ENCODE measurements at places on chromosomes 16 and 17.

DNA sequence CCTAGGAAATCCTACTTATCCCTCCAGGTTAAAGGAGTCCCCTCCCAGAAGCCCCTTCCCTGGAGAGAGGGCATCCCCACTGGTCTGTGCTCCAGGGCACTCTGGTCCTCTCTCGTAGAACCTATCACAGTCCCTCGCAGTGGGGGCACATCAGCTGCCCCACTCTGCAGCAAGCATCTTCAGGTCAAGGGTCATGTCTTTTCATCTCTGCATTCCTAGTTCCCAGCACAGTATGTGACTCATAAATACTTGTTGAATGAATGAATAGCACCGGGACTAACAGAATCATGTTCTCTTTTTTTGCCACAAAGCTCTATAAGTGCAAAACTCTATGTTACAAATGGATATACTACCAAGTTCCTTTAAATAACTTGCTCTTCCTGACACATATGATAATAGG lies 36.0 kb downstream of the RNF157 start:
- DNase-seq, result peak; percentile 36

- DNase-seq, result no peak
These were observed 6.5 kb downstream of the RNF43 start for GRCh38 chr17:58410714-58411407.

DNA sequence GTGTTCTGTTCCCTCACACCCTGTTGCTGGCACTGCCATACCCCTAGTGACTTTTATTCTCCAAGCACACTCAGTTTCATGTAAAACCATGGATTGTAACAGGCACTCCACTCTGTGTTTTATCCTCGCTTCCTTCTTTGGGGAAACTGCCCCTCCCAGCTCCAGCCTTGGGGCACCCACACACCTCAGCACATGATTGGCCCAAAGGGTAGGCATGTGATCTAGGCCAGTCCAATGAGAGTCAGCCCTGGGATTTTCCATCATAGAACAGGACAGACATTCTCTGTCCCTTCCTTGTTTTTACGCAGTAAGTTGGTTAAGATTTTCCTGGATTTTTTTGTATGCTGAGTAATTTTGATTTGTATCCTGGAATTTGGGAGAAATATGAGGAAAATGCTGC lies 115.4 kb downstream of the C16orf95 start:
- no peak for DNase-seq

- no peak for DNase-seq
These were observed 4.5 kb downstream of the OR1F1 start for GRCh38 chr16:3192476-3193019.

DNA sequence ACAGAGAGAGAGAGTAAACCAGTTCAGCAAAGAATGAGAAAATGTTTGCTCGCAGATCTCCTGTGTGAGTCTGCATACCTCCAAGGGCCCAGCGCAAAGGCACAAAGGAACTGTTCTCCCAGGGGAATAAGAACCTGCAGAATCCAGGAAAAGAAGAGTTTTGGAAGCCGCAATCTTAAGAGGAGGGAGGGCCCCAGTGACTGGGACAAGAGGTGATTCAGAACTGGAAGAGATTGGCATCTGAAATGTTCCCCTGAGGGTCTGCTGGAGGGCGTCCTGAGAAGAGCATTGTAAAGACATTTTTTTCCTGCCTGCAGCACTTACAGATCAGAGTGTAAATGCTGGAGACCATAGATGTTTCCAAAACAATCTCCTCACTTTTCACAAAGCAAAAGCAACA lies 6.1 kb downstream of the ATMIN start:
- no peak for DNase-seq

DNA sequence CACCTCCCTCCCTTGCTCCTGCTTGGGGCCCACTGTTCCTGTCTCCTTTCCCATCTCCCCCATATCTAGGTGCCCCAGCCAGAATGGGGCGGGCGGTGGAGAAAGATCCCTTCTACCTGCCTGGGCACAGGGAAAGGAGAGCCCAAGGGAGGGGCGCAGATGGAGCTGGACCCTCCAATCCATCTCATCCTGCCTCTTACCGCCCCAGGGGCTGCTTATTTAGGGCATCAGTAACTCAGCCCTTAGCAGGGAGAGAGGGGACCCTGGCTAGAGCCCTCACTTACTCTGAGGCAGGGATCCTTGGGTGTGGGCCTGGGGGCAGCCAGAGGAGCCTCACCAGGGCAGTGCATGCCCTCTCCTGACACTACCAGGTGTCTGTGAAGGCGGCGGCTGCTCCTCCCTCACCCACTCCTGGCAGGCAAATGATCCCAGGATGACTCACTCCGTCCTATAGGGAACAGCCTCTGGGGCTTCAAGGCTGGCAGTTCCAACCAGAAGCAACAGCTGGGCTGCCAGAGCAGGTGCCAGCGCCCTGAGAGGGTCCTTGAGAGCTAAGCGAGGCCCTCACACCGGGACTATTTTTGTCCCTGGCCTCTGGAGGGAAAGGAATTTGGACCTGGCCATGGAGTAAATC lies 16.3 kb upstream of the BCAR1 start:
- no peak for DNase-seq

DNA sequence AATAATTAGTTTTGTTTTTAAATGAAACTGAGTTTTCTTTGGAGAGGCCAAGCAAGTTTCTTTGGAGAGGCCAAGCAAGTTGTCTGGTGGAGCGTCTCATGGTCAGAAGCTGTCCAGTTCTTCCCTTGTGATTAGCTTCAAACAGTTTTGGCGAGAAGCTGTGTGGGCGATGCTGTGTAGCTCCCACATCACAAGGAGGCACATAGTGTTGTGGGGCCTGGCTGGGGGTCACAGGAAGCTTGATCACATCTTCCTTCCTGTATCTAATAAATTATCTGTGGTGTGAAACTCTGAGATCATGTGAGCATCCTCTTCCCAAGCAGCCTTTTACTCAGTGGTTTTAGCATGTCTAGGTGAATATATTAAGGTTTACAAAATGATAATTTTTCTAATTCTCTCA lies 33.9 kb downstream of the SPECC1 start:
- no peak for DNase-seq

- DNase-seq, result no peak
These were observed 116.4 kb downstream of the SEC14L1 start for GRCh38 chr17:77257169-77257568.

DNA sequence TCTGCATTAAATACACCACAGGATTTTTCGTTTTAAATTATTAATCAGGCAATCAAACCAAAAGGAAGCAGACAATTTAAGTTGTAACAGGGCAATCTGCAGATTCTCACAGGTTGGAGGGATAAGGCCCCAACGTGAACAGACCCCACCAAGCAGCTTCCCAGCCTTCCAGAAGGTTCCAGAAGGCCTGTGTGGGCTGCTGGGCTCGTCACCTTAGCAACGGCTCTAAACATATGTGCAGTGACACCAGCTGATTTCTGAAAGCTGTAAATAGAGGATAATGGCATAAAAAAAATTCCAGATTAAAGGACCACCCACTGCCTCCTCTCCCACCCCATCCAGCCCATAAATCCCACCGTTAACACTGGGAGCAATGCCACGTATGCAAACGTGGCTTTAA lies 123.8 kb downstream of the ZNF778 start:
- DNase-seq, result no peak

DNA sequence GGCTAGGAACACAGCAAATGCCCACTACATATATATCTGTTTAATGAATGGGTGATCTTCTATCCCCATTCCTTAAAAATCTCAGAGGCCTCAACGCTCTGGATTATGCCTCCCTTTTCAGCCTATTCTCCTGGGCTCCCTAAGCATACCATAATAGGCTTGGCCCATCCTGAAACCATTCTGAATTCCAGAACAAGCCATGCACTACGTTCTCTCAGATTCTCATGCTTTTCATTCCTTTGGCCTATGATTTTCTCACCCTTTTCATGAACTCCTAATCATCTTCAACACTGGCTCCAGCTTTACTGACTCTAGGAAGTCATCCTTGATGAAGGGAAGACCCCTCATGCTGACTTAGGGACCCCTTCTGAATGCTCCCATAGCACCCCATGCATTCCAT lies 71.1 kb downstream of the RPGRIP1L start:
- DNase-seq, result no peak

DNA sequence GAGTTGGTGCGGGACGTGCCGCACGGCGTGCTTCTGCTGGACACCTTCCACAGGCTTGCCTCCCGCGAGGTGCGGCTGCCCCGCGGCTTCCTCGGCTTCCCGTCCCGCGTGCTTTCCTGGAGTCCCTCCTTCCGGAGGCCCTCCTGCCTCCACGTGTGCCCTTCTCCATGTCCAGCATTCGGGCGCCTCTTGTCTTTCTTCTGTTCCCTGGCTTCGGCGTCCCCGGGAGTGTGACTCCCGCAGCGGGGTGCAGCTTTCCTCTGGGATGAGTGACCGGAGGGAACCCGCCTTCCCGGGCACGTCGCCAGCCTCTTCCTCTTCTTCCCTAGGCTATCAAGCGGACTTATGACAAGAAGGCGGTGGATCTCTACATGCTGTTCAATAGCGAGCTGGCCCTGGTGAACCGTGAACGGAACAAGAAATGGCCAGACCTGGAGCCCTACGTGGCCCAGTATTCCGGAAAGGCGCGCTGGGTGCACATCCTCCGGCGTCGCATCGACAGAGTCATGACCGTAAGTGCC lies 23.0 kb downstream of the DNAH2 start:
- no peak for DNase-seq

- no peak for DNase-seq
These were observed 17.5 kb downstream of the ALOX15B start for GRCh38 chr17:8056232-8056975.

GRCh38 chr17:42653179-42654124 lies 5.6 kb upstream of the TUBG2 start:
- DNase-seq, result no peak

GRCh38 chr16:83390759-83391158 lies 417.0 kb upstream of the HSBP1 start:
- peak; percentile 35 for DNase-seq

- no peak for DNase-seq
These were observed 218.7 kb downstream of the CEP112 start for GRCh38 chr17:65973237-65973636.

DNA sequence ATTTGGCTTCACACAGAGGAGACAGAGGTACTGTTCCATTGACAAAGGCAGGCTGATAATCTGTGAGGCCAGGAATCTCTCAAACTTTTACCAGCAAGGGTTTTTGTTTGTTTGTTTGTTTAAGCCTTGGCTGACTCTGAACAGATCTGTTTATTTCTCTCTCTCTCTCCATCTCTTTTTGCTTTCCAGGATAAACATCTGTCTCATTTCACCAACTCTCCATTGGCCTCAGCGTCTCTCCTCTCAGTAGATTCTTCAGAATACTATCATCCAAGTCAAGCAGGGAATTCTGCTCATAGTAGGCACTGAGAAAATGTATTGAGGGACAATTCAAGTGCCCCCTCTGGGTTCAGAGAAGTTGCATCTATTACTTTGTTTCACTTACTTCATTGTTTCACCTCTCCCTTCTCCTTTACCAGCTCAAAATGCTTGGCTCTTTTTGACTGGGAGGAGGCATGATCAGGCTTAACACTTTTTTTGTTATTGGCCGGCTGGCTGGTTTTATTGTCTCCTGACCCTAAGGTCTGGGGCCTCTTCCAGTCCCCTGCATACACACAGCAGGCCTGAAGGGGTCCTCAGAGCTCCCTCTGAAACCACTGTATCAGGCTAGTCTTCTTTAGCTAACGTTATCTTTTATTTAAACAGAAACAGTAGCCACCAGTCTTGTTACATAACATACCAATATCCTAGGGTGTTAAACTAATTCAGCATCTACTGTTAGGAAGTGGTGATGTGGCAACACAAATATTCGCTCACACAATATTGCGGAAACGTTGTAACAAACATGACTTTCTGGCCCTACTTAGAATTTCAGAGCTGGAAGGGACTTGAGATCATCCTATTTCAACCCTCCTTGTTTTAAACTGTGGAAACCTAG lies 2.0 kb upstream of the YPEL2 start:
- DNase-seq, result no peak

GRCh38 chr17:9533441-9533840 lies 42.2 kb downstream of the STX8 start:
- no peak for DNase-seq

DNA sequence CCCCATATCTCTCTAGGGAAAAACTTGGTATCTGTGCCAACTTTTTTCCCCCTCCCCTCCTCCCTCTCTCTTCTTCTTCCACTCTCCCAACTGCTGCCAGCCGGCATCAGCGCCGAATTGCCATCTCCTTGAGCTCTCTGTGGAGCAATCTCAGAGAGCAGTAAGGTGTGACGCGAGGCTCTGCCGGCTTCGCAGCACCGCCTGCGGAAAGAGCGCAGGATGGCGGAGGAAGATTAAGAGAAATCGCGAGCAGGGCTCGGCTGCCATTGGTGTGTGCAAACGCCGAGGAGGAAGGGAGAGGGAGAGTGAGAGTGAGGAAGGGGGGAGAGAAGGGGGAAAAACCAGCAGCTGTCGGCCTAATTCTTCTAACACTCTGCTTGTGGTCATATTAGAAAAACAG lies 44.2 kb downstream of the NEUROD2 start:
- no peak for DNase-seq

DNA sequence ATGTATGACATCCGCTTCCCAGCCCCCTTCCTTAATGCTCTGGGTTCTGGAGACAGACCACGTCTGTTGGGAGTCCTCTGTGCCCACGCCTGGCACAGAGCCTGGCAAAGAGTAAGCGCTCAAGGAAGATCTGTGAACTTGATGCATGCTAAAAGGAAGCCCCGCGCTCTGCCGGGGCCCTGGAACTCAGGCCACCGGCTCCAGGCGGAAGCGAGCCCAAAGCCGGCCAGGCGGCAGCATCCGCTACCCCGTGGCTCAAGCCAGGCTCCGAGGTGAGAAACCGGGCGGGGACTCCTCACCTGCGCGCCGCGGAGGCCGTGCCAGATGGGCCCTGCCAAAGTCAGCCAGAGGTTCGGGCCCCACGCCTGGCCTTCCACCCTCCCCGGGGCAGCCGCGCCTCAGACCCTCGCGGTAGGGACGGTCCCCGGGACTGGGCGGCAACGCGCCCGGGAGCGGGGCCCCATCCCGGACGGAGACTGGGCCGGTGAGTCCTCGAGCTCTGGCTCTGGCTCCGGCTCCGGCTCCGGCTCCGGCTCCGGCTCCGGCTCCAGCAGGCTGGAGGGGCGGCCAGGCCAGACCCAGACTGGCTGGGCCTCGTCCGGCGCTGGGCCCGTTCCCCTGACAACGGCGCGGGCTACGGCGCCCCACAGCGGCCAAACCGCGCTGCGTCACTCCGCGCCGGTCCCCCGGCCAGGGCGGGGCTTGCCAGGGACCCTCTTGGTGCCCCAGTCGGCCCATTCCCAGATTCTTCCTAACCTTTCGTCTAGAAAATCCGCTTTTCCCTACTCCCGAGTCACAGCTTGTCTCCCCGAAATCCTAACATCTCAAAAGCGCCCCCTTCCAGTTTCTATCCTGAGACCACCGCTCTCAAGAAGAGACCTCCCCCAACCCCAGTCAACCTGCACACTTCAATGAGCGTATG lies at the start of gene ZDHHC1:
Gene ZDHHC1, minus strand, starts transcription at position 606 of the 922 bp plus-strand sequence. CDS start 8,702 bp downstream, outside the sequence.
- DNase-seq, result no peak

DNA sequence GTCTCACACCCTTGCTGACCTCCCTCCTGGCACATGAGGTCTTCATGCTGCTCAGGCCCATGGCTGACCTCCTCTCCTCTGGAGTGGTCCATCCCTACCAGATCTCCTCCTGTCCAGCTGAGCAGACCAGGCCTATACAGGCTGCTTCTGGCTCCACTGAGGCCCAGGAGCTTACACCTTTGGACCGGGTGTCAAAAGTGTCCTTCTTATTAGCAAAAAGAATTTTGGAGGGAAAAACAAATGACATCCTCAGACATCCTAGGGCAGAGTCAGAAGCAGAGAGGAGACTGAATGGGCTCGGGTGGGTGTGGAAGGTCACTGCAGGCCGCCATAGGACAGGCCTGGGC lies 38.1 kb downstream of the WSB1 start:
- DNase-seq, result no peak

Data from smooth muscle cell of the brain vasculature (primary cell).